ENCODE measurements at places on chromosomes 2 and 18.

- DNase-seq: no peak
Measured at GRCh38 chr2:41912776-41913175, 135.0 kb upstream of the PKDCC start.

DNA sequence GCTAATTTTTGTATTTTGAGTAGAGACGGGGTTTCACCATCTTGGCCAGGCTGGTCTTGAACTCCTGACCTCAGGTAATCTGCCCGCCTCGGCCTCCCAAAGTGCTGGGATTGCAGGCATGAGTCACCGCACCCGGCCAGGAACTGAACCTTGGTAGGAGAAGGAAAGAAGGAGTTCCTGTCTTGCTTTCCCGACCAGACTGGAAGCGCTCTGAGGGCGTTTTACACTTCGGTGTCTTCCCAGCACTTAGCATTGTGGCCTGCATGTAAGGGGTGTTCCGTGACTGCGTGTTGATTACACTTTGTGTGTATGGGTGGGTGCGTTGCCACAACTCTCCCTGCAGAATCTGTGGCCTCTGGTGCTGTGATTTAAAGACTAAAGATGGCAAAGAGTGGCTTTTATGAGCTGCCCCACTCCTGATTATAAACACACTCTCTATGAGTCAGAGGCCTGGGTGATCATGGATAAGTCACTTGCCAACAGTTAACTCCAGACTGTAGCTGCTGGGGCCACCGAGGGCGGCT, 46.0 kb downstream of the ODC1 start:
- no peak for DNase-seq

GRCh38 chr18:58784601-58785137, 80.0 kb upstream of the ZNF532 start:
- no peak for DNase-seq

DNA sequence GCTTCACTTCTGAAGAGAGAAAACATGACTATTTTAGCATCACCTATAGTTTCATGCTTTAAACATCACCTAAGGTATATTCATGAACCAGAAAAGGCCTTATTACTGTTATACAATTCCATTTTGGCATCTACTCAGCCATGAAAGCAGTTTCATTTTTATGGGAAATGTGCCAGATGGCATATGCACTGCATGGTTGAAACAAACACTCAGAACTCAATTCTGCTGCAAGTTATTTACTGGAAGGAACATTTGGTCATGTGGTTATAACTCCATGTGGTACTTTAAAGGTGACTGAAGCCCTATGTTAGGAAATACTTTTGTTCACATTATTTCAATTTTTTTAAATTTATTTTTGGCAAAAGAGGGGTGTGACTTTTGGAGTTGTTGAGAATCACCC, 287.5 kb upstream of the CRIM1 start:
- no peak for DNase-seq

- no peak for DNase-seq
Measured at GRCh38 chr18:70503060-70503459, 214.2 kb downstream of the SOCS6 start.

GRCh38 chr18:54813977-54814565, 14.2 kb upstream of the RAB27B start:
- no peak for DNase-seq

GRCh38 chr2:223720367-223720766, 117.0 kb downstream of the AP1S3 start:
- DNase-seq: no peak

DNA sequence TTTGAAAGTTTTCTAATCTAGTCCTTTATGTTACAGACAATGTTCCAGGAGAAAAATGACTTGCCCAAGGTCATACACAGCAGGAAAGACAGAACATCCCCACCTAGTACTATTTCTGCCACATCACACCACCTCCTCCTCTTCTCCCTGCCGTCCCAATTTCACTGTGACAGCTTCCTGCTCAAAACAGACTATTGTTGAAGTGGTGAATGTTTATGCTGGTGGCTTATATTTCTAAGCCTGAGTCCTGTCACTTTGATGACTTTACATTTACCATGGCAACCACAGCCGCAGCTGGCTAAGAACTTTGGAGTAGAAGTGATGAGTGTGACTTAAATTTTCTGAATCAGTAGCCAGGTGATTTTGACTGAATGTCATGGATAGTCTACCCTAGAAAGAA, 10.0 kb downstream of the GALNT5 start:
- no peak for DNase-seq

Measured in activated CD8-positive, alpha-beta memory T cell treated with anti-CD3 and anti-CD28 coated beads, Interleukin-2, amount 50 U/mL, for 4 hours (primary cell).